ENCODE measurements at places on chromosomes 5 and 9.

DNA sequence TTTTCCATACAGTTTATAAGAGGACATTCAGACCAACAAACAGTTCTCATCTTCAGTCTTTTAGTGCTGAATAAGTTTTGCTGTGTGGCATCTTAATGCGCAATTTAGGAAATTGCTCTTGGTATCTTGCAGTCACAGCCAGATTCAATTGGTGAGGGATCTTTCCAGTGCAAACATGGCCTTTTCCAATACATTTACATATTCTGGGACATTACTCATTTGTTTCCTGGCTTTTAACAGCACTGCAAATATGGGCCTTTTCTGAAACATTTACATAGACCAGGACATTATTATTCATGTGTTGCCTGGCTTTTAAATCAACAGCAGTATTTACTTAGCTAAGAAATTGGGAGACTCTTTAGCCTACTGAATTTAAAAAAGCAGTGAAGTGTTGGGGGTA, 22.7 kb downstream of the ANKRD33B start:
- no peak for DNase-seq

DNA sequence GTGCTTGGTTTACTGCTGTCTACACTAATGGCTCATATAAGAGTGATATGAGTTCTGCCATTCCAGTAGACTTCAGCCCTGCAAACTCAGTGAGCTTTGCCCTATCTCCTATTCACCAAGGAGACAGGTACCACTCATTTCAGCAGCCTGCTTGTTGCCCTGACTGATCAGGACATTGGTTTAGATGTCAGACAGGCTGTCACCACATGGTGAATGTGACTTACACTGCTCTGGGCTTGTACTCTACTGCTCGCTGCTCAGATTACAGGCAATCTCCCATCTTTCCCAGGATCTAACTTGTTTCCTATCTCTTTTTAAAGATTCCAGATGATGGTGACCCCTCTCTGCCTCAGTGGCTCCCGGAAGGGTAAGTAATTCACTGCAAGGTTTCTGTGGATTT, 123.3 kb upstream of the RUSC2 start:
- no peak for DNase-seq

DNA sequence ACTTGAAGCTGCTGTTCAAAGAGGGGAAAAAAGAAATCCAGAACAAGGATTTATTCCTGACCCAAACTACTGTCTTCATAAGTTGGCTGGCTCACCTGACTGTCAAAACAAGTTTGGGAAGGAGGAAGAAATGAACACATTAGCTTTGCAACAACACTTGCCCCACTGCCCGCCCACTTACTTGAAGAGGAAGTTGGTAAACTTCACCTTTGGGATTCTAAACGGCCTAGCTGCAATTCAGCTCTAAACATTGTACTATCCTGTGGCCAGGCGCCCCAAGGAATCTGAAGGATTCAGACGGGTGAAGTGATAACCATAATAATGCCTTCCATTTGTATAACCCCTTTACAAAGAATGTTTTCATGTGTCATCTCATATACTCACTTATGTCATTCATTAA, 199.4 kb downstream of the ARRDC3 start:
- peak; percentile 17 for DNase-seq

DNA sequence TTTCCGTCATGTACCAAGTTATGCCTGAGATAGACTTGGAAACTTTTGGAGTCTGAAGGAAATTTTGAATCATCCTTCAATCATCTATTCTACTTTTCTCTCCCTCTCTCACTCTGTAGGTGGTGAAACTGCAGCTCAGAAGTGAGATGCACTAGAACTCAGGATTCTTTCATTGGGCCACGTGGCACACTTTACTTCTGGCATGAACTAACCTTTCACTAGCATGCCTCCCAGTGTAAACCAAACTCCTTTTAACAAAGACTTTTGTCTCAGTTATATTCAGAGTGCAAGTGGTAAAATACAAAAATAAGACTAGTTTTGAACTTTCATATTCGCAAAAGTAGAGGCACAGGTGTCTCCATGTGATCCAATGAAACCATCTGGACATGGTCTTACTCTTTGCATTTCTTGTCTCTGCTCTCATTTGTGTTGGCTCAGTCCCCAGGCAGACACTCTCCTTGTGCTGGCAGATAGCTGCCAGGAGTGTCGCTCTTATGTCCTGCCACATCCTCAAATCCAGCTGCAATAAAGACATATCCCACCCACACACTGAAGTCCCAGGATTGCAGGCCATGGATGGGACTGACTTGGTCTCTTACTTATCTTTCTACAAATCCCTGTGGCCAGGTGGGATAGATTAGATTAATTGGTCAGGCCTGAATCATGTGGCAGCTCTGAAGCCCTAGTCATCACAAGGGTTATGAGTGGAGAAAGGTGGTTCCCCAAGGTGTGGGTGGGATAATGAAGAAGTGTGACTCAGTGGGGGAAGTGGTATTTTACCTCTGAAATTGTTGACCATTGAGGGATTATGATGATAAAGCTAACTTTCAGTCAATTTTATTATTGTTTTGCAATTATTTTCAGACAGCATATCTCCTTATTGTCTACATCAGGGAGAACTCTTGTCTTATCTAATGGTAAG, 267.5 kb downstream of the GABRB2 start:
- DNase-seq, result no peak
